ENCODE measurements at places on chromosomes 5 and 9.

- DNase-seq, result no peak
Measured at GRCh38 chr5:7848296-7848695, 2.6 kb downstream of the CFAP90 start.

GRCh38 chr5:142881784-142882126 lies 111.6 kb downstream of the ARHGAP26 start:
- DNase-seq, result no peak

GRCh38 chr9:6714176-6714575 lies 43.6 kb upstream of the KDM4C start:
- DNase-seq, result no peak

DNA sequence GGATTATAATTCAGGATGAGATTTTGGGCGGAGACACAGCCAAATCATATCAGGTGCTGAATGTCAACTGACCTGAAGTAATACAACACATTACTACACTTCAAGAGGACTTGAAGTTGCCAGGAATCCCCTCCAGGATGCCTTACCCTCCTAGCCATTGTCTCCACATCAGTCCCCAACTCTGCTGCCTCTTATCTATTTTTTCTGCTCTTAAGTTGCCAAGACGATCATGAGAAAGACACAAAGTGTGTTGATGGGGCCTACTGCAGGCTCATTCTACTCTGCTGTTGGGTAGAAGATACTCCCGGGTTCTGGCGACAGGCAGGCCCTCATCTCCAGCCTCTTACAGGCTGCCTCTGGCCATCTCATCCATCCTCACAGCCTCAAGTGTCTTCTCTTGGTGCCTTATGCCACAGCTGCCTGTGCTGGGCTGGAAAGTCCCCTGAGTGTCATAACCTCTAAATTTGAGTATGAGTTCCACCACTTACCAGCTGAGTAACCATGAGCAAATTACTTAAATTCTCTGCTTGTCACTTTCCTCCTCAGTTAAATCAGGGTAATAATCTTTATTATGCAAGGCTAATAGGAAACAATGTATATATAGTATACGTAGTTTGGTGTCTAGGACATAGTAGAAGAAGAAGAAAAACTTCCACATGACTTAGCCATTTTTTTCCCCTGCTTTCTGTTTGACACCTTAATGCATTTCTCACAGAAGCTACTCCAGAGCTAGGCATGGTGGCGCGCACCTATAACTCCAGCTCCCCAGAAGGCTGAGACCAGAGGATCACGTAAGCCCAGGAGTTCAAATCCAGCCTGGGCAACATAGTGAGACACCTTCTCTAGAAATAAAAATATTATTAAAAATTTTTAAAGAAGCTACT lies 73.0 kb upstream of the SNX2 start:
- DNase-seq, result no peak

DNA sequence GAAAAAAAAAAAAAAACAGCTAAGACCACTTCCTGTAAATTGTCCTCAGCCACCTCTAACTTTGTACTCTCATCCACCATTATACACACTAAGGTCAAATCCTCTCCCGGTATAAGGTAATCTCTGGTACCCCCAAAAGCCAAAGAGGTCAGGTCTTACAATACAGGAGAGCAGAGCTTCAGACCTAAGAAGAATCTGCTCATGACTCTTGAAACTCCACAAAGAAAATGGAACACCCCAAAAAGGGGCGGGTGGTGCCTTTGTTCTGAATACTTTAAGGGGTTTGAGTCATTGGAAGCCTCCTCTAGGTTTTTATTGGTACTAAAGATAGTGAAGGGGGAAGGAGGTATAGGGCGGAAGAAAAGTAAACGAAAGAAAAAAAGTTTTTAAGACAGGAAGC lies 69.8 kb downstream of the COL15A1 start:
- DNase-seq, result no peak

Data from fibroblast of skin of left quadriceps (primary cell).